RCC 7860 (cell line): ENCODE measurements at places on chromosomes 5 and 9.

DNA sequence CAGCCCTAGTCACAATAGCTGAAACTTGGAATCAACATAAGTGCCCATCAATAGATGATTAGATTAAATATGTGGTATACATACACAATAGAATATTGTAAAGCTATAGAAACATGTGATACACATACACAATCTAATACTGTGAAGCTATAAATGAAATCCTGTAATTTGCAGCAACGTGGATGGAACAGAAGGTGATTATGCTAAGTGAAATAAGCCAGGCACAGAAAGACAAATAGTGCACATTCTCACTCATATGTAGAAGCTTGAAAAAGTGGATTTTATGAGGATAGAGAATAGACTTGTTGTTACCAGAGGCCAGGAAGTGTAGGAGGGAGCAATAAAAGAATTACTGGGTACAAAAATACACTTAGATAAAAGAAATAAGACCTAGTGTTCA is 181.5 kb upstream of the TYRP1 start:
- DNase-seq, result no peak

GRCh38 chr9:109245310-109245897 is 75.5 kb downstream of the EPB41L4B start:
- no peak for DNase-seq

GRCh38 chr5:2594701-2595100 is 156.8 kb downstream of the IRX2 start:
- DNase-seq, result no peak

DNA sequence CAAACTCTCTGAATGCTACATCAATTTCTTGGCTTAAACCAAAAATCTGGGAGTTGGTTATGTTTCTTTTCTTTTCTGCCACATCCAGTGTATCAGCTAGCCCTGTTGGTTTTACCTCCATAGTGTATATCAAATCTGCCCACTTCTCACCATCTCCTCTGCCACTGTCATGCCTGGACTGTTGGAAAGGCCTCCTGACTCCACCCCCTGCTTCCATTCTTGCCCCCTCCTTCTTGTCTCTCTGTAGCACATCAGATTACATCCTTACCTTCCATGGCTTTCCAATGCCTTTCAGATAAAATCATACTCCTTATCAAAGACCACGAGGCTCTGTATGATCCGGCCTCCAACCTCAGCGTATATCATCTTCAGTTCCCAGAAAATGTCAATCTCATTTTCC is 35.4 kb downstream of the STXBP1 start:
- DNase-seq, result no peak

DNA sequence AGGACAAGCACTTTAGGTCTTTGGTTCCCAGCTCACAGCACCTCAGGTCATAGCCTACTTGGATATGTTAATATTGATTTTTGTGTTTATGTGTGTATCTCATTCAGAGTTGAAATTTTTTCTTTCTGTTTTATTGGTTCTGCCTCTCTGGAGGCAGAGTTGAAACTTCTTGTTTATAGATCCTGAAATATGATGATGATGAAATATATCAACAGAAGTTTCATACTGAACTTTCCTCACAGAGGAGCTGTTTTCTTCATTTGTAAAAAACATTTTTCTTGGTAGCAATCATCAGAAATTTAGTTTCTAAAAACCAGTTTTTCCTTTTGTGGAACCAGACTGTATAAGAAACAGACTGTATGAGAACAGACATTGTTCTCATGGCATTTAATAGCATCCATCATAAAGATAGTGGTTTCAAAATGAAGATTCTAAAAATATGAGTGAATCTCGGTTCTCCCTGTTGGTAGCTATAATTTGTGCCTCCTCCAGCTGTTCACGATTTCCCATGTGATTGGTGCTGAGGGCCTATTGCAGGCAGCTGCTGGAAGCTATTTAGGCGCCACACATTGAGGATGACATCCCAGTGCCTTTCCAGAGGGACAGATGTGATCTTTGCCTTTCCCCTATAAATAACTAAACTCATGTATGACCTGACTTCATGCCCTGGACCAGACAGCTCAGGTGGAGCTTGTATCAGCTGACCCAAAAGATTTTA is 39.5 kb upstream of the CFAP157 start:
- no peak for DNase-seq

DNA sequence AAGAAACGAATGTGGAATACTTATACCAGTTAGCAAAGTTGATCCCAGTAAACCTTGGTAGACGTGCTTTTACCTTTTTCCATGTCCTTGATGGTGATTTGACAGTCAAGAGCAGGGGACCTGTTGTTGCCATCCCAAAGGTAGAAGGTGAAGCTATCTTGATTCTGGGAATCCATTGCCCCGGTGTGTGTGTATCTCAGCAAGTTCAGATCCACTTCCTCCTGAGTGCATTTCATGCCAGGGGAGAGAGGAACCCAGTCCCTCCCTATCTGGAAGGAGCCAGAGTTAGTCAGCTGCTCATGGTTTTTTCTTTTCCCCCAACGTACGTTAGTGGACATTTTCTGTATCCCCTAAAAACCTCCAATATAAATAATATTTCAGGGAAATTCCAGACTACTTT is 66.3 kb upstream of the CER1 start:
- no peak for DNase-seq

DNA sequence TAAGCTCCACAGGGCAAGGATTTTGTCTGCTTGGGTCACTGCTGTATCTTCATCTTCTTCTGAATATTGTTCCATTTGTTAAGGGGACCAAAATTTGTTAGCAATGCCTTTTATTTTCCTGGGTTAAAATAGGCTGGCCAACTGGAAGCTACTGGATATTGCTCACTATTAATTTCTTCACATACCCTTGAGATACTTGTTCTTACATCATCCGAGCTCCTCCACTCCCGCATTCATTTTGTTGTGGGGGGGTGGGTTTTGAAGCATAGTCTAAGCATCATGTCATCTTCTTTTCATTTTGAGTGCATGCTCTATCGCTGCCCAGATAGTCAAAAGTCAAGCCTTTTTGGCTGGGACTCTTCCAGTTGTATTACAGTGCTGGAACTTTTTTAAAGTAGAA is 42.5 kb upstream of the PIK3R1 start:
- DNase-seq, result no peak

DNA sequence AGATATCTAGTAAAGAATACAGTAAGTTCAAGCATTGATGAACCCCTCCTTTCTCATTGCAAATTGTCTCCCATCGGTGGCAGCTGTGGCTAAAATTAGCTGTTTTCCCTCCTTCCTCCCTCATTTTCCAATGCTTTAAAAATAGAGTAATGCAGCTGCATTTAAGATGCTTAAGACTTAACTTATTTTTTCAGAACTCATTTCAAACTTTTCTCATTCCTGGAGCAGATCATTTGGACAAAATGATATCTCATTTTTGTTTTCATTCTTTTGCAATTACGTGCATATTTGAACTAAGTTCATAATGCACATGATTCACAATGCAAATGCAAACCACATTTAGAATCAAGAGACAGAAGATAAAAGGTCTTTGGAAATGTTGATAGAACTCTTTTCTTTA is 14.6 kb downstream of the HSPB3 start:
- DNase-seq, result no peak

DNA sequence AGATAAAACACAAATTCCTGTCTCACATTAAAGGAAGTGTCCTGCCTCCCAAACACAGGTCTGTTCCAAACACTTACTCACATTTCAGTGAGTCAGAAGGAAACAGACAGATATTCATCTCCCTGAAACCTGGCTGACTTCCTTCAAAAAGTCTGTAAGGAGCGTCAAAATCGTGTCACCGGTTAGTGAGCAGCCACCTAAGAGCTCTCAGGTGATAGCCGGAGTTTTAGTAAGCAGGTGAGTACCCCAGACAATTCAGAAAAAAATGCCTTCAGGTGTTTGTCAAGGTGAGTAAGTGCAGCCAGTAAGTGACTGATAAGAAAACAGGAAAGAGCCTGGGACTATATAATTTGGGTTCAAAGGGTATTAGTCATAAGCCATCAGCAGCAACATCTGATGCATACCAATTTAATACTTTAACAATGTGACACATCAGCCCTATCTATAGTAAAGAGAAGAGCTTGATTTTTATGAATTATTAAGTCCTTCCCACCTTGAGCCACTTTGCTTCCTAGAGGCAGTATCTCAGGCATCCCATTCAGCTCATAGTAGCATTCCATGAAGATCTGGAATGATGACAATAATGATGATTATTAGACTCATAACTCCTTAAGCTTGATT is 1.3 kb upstream of the ITGA2 start:
- DNase-seq, result peak; percentile 32

- no peak for DNase-seq
These were observed 47.9 kb upstream of the TRPC7 start for GRCh38 chr5:136413196-136413595.

GRCh38 chr9:99350461-99350860 is 128.4 kb downstream of the SEC61B start:
- no peak for DNase-seq
